ENCODE measurements at places on chromosomes 12 and 14.
A peak's percentile ranks its signal among the peaks of the same experiment; 100 is the strongest.

DNA sequence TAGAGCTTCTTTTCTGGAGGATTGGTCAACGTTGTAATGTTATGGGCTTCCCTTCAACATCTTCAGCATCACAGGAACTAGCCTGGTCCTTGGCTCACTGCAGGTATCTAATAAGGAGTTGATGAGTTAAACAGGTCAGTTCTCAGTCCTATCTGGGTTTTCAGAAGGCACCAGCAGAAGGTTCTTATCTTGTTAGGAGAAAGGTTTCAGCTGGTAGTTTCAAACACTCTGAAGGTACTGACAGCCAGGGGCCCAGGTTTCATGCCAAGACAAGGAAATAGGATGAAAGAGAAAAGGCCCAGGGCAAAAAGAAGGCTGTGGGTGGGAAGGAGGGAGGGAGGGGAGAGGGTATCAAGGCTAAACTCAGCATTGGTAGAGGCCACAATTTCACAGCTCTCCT, 21.4 kb downstream of the TMEM229B start:
- DNase-seq = no peak

DNA sequence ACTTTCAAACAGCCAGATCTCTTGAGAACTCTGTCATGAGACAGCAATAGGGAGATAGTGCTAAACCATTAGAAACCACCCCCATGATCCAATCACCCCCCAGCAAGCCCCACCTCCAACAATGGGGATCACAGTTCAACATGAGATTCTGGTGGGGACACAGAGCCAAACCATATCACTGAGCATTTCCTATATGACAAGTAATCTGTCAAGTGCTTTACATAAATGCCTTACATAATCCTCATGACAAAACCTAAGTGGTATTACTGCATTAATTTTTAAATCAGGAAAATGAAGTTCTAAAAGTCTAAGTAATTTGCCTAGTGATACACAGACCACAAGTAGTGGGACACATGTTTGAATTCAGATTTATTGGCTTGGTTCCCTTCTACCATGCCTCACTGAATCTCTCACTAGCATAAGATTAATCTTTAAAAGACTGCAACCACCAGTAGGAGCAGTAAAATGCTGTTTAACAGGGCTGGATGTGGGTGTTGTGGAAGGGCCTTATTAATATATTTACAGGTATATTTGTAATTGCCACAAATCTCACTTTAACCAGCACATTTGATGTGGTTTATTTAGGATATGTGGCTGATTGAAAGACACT, 323.1 kb upstream of the FBXO33 start:
- DNase-seq = no peak

- DNase-seq = no peak
These were observed 7.4 kb upstream of the C14orf180 start for GRCh38 chr14:104572024-104572626.

GRCh38 chr12:76790564-76791552, 26.9 kb downstream of the ZDHHC17 start:
- peak; percentile 51 for DNase-seq

- no peak for DNase-seq
These were observed 135.3 kb downstream of the PAPOLA start for GRCh38 chr14:96637521-96637920.

DNA sequence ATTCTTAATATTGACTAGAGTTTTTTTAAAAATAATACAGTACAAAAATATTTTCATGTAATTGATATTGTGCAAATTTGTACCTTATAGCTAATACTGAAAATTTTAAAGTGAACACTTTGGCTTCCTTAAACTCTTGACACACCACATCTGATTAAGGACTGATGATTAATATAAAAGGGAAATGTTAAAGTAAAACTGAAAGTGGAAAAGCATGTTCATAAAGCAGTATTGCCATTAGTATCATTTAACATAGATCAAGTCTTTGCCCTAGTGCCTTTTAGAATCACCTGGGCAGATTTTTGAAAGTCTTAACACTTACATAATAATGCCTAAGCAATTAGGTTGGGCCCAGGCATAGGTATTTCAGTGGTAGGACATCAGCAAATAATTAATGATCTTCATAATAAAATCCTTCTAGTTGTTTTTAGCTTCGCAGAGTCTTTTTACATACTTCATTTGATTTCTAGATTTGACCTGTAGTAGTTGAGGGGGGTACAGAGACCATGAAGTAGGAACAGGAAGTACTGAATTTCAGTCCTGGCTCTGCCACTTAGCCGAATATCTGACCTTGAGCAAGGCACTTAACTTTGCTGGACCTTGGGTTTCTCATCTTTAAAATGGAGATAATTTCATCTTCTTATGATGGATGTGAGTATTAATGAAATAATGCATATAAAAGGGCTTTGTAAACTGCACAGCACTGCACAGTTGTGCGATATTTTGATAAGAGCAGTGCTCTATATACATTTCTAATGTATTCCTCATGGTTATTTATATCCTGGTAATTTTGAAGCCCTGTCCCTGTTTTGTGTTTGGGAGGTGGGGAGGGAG, 43.7 kb downstream of the MARK3 start:
- DNase-seq = no peak

GRCh38 chr14:81275305-81276072, 54.7 kb upstream of the GTF2A1 start:
- no peak for DNase-seq

DNA sequence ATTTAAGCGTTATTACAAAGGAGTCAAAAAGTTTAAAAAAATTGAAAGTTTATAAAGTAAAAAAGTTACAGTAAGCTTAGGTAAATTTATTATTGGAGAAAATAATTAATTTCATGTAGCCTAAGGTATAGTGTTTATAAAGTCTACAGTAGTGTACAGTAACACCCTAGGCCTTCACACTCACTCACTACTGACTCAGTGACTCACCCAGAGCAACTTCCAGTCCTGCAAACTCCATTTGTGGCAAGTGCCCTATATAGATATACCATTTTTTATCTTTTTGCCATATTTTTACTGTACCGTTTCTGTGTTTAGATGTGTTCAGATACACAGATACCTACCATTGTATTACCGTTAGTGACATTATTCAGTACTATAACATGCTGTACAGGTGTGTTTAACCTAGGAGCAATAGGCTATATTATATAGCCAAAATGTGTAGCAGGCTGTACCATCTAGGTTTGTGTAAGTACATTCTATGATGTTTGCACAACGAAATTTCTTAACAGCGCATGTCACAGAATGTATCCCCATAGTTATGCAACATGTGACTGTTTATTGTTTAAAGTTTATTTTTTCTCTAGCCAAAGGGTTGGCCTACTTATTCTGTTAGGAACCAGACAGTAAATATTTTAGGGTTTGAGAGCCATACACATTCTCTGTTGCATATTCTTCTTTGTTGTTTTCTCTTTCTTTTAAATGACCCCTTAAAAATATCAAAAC, 155.5 kb downstream of the PCNX1 start:
- DNase-seq = no peak

DNA sequence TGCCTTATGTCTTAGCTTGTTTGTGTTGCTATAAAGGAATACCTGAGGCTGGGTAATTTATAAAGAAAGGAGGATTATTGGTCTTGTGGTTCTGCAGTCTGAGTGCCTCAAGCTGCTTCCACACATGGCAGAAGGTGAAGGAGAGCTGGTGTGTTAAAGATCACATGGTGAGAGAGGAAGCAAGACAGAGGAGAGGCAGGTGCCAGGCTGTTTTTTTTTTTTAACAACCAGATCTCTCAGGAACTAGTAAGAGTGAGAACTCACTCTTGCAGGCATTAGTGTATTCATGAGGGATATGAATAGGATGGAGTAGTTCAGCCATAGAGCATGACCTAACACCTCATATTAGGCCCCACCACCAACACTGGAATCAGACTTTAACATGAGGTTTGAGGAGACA, 123.4 kb downstream of the CMAS start:
- no peak for DNase-seq

DNA sequence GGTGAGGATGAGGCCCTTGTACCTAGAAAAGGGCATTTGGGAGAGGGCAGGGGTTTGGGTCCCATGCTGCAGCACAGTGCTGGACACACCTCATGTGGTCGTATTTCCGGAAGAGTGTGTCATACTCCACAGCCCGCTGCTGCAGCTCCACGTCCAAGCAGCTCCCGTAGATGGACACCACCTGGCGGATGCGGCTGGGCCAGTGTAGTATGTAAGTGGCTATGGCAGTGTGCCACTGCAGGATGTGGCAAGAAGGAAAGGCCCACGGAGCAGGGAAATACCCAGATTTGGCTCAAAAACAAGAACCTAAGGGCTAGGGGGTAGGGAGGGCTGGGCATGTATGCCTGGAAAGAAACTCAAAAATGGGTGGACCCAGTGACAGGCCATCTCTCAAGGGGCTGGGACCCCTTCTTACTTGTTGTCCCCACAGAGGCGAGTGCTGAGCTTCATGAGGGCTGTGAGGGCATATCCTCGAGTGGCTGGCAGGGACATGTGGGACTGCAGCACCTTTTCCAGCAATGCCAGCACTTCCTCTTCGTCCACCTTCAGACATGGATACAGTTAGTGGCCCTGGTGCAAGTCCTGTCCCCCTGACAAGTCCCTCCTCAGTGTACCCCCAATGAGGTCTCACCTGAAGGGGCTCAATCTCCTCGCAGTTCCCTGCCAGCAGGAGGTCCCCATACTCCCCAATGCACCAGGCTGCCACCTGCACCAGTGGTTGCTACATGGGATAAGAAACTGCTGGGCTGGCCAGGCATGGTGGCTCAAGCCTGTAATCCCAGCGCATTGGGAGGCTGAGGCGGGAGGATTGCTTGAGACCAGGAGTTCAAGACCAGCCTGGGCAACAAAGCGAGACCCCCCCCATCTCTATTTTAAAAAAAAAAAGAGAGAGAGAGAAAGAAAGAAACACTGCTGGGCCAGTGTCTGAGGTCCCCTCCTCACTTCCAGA, 5.4 kb downstream of the AP1G2 start:
- DNase-seq = no peak

- DNase-seq = peak; percentile 57
These were observed at the start of gene TGFB3 for GRCh38 chr14:75981426-75982265. TSS of gene TGFB3 (minus strand) at chr14:75981995. CDS start at chr14:75980893, 1,102 bp downstream.

DNA sequence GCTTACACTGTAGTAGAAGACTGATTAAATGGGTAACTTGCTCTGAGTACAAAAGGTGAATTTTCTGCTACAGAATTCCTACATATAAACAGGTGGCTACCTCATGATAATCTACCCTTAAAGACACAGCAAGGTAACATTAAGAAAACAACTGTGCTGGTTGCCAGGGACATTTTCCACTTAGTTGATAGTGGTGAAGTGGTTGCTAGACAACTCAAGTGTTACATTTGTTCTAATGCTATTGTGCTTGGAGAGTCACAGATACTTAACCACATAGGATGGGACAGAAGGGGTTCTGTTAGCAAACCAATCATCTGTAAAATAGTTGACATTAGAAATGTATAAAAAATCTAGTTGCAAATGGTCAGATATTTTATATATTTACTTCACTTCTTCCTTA, 870.3 kb upstream of the SEL1L start:
- no peak for DNase-seq

DNA sequence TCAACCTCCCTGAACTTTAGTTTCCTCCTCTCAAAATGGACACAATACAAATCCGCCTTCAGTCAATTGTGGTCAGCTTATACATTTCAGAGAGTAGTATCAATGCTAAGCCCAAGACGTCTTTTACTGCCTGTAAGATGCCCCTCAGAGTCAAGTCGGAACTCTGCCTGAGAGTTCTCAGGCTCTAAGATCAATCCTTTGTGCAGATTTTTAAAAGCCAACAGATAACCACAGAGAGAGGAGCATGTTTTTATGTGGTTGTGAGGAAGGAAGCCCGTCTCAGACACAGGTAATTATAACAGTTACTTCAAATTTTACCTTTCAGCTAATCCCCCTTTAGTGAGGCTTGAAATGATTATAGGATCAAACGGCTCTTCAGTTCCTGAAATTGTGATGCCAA, 91.6 kb downstream of the HELB start:
- peak; percentile 25 for DNase-seq

DNA sequence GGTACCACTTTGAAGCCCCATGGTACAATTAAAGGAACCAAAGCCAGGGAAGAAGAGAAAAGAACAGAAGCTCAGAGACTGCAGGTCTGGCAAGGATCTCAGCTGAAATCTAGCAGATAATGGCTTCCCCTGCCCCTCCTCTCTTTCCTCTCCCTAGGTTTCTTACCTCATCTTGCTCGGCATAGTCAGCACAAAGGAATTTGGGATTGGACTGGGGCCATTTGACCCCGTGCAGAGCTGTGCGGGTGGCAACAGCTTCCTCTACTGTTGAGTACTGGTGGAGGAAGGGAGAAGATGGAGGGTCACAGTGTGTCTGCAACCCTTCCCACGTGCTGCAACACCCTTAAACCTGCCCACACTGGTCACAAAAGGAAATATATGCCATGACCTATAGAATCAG, 4.7 kb upstream of the CDH24 start:
- DNase-seq = no peak

- no peak for DNase-seq
These were observed 215.6 kb downstream of the FSCB start for GRCh38 chr14:44291366-44291915.

DNA sequence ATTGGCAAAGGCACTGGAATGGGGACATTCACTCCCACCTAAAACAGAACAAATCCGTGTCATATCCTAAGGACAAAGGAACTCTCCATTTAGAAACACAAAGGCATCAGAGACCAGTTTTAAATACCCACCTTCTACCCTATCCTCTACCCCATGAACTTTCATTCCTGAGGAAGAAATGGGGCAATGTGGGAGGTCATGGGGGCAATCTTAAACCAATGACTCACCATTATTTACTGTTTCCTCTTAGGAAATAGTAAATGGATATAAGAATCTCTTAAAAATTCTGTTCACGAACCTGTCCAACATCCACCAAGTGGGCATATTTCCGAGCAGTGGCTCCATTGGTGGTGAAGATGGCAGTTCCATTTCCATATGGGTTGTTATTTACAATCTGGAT, 19.4 kb downstream of the ALDH6A1 start:
- DNase-seq = no peak

- no peak for DNase-seq
These were observed 28.2 kb downstream of the CACNA2D4 start for GRCh38 chr12:1890119-1890703.

DNA sequence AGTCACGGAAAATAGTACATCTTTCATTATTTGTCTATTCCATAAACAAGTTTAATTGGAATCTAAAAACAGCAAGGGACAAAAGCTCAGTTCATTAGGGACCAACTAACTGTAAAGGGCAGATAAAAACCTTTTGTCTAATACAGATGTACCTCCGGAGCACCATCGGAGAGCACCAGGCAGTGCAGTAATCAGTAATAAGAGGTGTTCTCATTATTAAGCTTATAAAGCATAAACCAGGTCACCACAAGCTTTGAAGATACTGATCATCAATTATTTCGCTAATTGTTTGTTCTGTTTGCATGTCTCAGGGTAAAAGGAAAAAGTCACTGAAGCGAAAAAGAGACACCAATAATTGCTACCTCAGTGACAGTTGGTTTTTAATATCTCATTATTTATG, 207.3 kb upstream of the PRKD1 start:
- no peak for DNase-seq

GRCh38 chr12:27561535-27562350, 37.7 kb downstream of the PPFIBP1 start:
- no peak for DNase-seq
